Stimulated activated CD4-positive, alpha-beta T cell treated with anti-CD3 and anti-CD28 coated beads, Interleukin-15, amount 100 ng/mL, for 48 hours (primary cell): ENCODE measurements at places on chromosomes 1 and 21.

DNA sequence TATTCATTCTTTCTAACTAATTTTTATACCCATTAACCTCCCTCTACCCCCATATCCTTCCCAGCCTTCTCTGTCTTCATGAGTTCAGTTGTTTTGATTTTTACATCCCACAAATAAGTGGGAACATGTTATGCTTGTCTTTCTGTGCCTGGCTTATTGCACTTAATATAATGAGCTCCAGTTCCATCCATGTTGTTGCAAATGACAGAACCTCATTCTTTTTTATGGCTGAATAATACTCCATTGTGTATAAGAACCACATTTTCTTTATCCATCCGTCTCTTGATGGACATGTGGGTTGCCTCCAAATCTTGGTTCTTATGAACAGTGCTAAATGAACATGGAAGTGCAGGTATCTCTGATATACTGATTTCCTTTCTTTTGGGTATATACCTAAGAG, 21.5 kb downstream of the AGPAT3 start:
- no peak for DNase-seq

- no peak for DNase-seq
Measured at GRCh38 chr1:152623203-152623844, 421 bp upstream of the LCE3A start.

DNA sequence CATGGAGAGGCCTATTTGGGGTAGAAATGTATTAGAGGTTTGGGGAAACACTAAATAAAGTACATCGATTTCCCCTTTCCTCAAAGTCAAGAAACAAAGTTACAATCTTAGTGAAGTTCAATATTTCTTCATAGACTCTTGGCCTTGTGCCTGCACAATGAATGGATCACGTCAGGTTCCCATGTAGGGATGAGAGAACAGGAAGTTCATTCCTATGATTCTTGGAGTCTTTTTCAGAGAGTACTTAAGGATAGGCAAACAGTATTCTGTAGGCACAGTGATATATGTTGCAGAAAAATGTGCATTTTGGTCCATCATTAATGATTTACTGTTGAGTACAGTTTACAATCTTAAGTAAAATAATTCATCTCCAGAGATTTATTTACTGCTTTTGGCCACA, 275.5 kb downstream of the RGS7 start:
- DNase-seq, result no peak

DNA sequence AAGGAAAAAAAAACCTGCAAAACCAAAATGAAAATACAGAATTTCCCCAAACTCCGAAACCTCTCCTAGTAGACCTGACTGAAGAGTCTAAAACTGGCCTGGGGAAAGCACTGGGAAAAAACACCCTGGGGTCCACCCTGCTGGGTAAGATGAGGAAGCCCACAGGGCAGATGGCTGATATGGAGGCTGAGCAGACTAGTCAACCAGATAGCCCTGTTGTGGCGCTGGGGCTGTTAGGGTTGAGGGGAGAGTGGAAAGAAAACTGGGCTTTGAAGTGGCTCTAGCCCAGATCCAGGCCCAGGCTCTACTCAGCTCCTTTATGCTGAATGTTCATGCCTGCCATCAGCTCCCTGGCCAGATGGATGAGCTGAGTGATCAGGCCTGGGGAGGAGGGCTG, 6.8 kb upstream of the SLAMF1 start:
- DNase-seq, result no peak

DNA sequence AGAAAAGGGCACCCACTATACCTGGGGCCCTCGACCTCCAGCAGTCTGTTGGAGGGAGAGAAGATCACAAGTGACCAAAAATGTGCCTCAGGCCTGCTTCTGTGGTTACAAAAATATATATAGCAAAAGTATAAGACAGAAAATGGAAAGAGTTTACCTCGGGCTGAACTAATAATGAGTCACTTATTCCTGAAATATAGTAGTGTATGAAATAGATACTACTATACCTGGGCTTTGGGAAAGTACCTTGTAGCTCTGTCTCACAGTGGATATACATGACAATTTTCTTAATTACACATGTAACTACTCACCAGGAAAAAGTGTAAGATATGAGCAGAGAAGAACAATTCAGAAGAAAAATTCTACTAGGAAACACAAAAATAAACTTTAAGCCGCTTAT, 7.3 kb upstream of the APCS start:
- DNase-seq, result no peak

- no peak for DNase-seq
Measured at GRCh38 chr1:239909898-239910297, 181.8 kb upstream of the FMN2 start.

DNA sequence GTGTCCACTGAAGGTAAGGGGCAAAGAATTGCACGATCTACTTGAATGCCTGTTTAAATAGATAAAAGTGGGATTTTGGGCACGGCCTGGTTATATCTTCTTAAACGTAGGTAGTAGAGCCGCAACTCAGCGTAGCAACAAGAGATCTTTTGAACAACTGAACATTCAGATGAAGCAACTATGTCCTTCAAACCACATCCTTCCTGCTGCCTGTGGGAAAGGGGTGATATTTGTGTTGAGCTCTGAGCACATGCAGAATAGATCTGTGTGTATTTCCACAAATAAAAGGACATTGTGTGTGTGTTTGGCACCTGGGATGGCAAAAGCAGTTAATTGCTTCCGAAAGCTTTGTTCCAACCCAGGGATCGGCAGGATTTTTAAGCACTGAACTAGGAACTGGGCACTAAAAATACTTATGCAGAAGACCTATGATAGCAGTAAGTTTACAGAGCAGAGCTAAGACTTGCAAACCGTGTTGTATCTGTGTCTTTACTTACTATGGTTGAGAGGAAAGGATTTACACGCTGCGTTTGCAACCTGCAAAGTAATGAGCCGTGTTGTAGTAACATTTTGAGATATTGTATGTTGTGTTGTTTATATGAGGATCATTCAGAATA, 333.4 kb downstream of the CHRM3 start:
- peak; percentile 19 for DNase-seq

- no peak for DNase-seq
Measured at GRCh38 chr21:42539931-42540343, 26.3 kb downstream of the SLC37A1 start.

DNA sequence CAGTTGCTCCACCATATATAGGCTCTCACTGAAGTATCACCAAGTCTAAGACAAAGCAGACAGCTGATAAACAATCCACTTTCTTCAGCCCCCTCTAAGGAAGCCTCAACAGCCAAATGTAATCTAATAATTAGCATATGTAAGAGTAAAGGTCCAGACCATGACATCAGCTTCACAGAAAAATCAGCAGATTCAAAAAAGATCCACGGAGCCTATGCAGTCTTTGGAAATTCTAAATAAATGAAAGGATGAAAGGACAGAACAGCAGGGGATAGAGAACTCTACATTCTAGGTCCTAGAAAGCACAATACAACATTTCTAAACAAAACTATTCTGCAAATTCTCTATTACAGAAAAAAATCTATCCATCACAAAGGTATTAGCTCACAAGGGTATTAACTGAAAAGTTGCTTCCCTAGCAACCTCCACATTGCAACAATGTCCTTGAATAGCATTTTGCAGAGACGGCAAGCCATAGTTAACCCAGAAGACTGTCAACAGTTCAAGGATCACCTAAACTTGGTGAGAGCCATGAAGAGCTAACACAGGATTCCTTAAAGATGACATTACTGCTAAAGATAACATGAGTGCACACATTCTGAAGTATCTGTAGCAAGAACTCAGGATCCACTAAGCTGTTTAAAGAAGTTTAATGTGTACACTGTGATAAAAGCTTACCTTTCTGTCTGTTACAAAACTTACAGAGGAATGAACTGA, 74.3 kb downstream of the SIPA1L2 start:
- DNase-seq, result no peak

- DNase-seq, result peak; percentile 30
Measured at GRCh38 chr1:117001254-117001927, at the start of gene CD101. Gene CD101, plus strand, starts transcription at chr1:117001760. Its CDS starts 58 bp downstream, at chr1:117001818.

- DNase-seq, result no peak
Measured at GRCh38 chr1:74674278-74675048, 871 bp upstream of the ERICH3 start.

- no peak for DNase-seq
Measured at GRCh38 chr1:58939146-58939545, 155.3 kb upstream of the JUN start.

GRCh38 chr21:42337276-42337675, 13.5 kb downstream of the TFF2 start:
- DNase-seq, result no peak

- DNase-seq, result no peak
Measured at GRCh38 chr1:246176126-246177024, 330.7 kb downstream of the SMYD3 start.

DNA sequence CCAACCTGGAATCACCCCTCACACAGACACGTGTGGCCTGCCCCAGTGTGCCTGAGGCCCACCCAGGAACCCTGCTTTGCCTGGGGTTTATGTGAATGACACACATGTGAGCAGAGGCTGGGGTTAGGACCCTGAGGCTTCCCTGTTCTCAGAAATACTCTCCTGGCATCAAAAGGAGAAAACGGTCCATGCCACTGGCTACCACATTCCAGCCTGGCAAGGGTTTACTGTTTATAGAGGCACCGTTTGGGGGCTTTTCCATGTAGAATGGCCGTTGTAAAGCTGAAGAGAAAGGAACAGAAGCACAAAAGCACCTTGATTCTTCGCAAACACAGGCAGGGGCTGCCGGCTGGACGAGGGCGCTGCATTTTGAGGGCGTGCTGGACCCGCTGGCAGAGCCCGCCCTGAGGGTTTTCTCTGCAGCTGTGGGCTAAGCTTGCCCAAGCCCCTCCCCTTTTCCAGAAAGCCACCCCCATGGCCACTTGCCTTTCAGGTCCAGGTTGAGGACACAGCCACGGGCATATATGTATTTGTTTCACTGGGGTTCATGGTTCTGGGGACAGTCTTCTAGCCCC, 13.0 kb downstream of the TFF3 start:
- DNase-seq, result no peak

DNA sequence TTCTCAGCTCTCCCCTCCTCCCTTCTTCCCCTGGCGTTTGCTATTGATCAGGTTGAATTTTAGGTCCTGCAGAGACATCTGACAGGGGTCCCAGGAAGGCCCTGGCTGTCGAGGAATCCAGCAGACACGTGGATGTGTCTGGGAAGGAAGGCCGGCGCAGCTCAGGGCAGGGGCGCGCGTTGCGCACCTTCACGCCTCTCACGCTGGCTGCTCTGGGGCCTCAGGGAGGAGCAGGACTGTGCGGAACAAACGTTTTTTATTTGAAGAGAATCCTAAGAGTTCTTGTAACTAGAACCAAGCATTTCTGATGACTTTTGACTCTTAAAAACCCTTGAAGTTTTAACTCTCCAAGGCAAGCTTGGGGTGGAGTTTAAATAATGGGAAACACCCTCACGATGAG, 54.2 kb downstream of the SLC37A1 start:
- DNase-seq, result no peak

DNA sequence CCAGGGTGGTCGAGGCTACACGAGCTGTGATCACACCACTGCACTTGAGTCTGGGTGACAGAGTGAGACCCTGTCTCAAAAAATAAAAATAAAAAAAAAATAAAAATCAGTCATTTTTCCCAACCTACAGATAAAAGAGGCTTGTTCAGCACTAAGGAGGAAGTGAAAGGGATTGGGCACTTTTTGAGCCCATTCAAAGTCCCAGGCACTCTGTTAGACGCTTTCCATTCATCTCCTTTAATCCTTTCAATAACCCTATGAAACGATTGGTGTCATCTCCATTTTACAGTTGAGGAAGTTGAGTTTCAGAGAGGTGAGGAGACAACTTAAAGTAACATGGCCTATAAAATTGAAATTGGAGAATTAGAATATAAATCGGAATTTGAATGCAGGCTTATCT, 10.4 kb upstream of the AGO4 start:
- no peak for DNase-seq

DNA sequence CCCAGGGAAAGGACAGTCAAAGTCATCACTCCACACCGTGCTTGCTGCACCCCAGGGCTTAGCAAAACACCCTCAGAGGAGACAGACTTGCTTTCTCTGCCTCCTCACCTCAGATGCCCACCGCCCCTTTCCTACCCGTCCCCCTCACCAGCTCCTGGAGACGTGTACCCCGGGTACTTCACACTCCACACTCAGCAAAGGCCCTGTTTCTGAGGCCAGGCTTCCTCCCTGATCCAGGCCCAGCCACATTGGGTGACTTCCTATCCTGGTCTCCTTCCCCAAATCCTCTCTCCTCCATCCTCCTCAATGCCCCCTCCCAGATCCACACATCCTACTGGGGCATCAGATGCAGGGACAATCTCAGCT, 116.7 kb downstream of the DMRTB1 start:
- no peak for DNase-seq

- DNase-seq, result peak; percentile 80
Measured at GRCh38 chr1:206544562-206545257, 37.4 kb downstream of the RASSF5 start.

- no peak for DNase-seq
Measured at GRCh38 chr1:89866568-89866967, 45.7 kb downstream of the LRRC8D start.

DNA sequence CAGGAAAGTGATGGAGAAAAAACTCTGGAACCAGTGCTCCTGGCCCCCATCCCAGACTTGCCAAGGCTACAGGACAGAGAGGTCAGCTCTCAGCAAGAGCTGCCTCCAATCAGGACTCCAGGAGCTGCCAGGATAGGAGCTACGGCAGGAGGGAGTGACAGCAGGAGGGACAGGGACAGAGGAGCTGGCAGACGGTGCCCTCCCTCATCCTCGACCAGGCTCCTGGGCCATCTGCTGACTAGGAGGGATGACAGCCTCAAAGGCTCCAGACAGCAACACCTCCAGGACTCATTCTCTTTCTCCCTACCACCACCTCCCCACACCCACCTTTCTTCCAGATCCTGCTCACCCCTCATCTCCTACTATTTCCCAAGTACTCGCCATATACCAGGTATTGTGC, 22.7 kb downstream of the DLGAP3 start:
- DNase-seq, result no peak

GRCh38 chr1:220955116-220955515, 75.9 kb downstream of the HLX start:
- no peak for DNase-seq

GRCh38 chr1:14590411-14591180, 7.9 kb upstream of the KAZN start:
- DNase-seq, result no peak

DNA sequence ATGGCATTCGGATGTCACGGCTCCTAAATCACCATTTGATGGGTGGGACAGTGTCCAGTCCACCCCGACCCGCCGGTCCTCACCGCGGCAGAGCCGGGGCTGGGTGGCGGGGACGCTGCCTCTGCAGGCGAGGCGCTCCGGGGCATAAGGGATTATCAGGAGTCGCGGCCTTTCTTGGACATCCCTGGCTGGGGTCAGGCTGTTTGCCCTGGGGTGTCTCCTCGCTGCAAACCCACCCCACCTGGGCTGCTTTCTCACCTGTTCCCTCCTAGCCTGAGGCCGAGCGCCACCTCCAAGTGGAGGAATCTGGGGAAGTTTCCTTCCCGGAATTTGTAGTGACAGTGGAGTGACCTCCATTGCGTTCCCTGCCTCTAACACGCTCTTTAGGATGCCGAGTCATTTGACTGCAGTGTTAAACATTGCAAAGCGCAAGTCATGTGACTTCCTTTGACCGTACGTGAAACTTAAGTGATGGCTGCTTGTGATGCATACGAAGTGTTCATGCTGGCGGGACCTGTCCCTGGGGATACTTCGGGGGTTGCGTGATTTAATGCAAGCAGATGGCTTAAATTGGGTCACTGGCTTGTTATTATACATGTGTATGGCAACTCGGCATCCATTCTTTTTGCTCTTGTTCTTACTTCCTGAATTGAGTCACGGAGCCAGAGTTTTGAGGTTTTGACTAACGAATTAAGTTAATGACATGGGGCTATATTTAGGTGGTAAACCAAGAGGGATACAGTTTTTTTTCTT, 536 bp downstream of the LGALS8 start:
- DNase-seq, result peak; percentile 44
